ENCODE measurements at places on chromosomes 6 and 20.

DNA sequence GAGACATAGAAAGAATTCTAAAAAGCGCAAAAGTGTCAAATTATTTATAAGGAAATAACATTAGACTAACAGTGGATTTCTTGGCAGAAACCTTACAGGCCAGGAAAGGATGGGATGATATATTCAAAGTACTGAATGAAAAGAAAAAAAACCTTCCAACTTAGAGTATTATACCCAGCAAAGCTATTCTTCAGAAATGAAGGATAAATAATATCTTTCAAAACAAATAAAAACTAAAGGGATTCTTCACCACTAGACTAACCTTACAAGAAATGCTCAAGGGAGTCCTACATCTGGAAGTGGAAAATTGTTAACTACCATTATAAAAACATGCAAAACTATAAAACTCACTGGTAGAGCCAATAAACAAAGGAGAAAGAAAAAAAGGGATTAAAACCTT lies 65.8 kb downstream of the SLC22A2 start:
- no peak overlapping the region for H3K27ac ChIP-seq
- H3K36me3 ChIP-seq = no peaks in the 10 kb centered on the region
- H3K27me3 ChIP-seq = no peaks in the 10 kb centered on the region

DNA sequence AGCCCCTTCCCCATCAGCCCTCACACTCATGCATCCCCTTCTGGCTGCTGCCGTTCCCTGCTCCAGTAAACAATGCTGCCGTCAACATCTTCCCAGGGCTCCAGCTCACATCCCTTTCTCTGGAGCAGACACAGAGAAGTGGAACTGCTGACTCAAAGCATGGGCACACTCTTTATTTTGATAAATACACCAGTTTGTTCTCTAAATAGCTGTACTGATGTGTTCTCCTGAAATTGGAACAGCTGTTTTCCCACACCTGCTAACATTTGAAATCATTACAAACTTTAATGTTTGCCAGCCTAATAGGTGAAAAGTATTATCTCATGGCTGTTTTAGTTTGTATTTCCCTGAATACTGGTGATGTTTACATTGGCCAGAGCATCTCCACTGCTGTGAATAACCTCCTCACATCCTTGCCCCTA lies 102.1 kb upstream of the NXT1 start:
- H3K4me3 ChIP-seq = no peak overlapping the region
- no peak overlapping the region for H3K27ac ChIP-seq
- H3K27me3 ChIP-seq = no peaks in the 10 kb centered on the region

GRCh38 chr20:1491281-1491840 lies at the start of gene SIRPB2:
TSS of gene SIRPB2 (minus strand) at chr20:1491420. CDS start at chr20:1491359, 61 bp downstream.
- no peaks in the 10 kb centered on the region for H3K36me3 ChIP-seq
- DNase-seq = no peak
- H3K27me3 ChIP-seq = peaks cover 20% of the 10 kb centered on the region
- H3K4me3 ChIP-seq = no peak within 1 kb of the TSS

DNA sequence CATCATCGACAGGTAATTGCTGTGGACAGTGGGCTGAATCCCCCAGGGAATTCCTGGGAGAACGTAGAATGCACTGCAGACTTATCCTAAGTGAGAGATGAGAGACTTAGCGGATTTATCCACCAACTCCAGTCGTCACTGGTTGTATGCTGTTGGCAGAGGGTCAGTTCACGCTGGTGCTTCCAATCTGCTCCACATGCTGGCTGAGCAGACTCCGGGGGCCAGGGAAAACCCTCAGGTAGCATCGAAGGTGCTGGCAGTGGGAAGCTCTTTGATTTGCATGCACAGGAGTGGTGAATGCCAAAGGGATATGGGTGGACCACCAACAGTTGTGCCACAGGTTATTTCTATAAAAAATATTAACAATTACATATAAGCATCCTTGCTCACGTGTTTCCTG lies 20.2 kb downstream of the TTLL9 start:
- no peak for DNase-seq
- no peaks in the 10 kb centered on the region for H3K36me3 ChIP-seq
- H3K4me1 ChIP-seq = no peaks in the 10 kb centered on the region
- peaks cover 7% of the 10 kb centered on the region for H3K27me3 ChIP-seq
- H3K4me3 ChIP-seq = no peak overlapping the region
- no peak overlapping the region for H3K27ac ChIP-seq

DNA sequence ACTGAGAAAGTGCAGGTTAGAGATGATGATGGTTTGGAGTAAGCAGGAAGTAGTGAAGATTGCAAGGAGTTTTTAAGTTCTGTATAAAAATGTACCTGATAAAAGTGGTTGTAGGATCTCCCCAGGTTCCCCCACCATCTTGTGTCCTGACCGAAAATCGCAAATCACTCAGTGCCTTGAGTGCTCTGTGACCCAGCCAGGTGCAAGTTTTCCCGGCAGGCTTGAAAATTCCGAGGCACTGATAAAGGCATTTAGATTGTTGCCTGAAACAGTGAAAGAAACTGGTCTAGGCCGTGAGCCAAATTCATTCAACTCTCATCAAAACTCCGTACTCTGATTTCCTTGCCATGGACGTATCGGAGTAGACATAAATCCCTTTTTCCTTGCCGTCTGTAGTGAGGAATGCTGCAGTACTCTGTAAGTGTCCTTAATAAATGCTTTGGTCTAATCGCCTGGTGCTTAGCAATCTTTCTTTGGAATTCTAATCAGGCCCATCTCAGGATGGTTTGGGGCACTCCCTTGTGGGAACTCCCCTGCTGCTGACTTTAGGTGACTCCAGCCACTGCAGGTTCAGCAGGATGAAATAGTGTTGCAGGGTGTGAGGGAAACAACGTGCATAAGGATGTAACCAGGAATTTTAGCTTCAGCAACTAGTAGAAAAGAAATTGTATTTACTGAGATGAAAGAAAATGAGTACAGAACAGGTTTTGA lies 1199.8 kb upstream of the MAP3K7 start:
- no peak overlapping the region for H3K4me3 ChIP-seq
- no peaks in the 10 kb centered on the region for H3K36me3 ChIP-seq
- H3K27me3 ChIP-seq = no peaks in the 10 kb centered on the region
- no peak overlapping the region for H3K27ac ChIP-seq
- no peaks in the 10 kb centered on the region for H3K4me1 ChIP-seq
- DNase-seq = no peak

- no peaks in the 10 kb centered on the region for H3K36me3 ChIP-seq
- DNase-seq = no peak
- no peak overlapping the region for H3K27ac ChIP-seq
- H3K4me1 ChIP-seq = peaks cover 3% of the 10 kb centered on the region
- H3K4me3 ChIP-seq = no peak overlapping the region
- H3K27me3 ChIP-seq = no peaks in the 10 kb centered on the region
Measured at GRCh38 chr6:105797286-105797979, 288.7 kb upstream of the PRDM1 start.
